ENCODE measurements at places on chromosomes 7 and 10. TPM values are rescaled to one million over a fixed set of nuclear protein-coding genes. Genes with fewer than 3 reads are reported as not detected.
A peak's percentile ranks its signal among the peaks of the same experiment; 100 is the strongest.

- DNase-seq: no peak
Measured at GRCh38 chr7:51665045-51665780, 348.6 kb upstream of the COBL start.

MEIG1 gene
- total RNA-seq: not detected

CLDN15 gene
- total RNA-seq: 3.0 TPM

GRCh38 chr10:4635388-4635787 lies 190.6 kb upstream of the AKR1E2 start:
- no peak for DNase-seq

- DNase-seq: peak; percentile 25
Measured at GRCh38 chr7:142488842-142489241, 231.0 kb upstream of the PRSS58 start.

- peak; percentile 46 for DNase-seq
Measured at GRCh38 chr10:132059760-132060508, 5.8 kb upstream of the JAKMIP3 start.

DNA sequence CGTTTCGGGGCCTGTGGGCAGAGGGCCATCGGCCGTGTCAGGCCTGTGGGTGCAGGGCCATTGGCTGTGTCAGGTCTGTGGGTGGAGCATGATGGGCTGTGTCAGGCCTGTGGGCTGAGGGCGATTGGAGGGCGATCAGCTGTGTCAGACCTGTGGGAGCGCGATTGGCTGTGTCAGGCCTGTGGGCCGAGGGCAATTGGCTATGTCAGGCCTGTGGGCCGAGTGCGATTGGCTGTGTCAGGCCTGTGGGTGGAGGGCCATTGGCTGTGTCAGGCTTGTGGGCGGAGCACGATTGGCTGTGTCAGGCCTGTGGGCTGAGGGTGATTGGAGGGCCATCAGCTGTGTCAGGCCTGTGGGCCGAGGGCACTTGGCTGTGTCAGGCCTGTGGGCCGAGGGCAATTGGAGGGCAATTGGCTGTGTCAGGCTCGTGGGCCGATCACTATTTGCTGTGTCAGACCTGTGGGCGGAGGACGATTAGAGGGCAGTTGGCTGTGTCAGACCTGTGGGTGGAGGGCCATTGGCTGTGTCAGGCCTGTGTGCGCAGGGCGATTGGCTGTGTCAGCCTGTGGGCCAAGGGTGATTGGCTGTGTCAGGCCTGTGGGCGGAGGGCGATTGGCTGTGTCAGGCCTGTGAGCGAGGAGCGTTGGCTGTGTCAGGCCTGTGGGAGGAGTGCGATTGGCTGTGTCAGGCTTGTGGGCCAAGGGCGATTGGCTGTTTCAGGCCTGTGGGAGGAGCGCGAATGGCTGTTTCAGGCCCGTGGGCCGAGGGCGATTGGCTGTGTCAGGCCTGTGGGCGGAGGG lies 54.1 kb downstream of the DYNC2I1 start:
- no peak for DNase-seq

DNA sequence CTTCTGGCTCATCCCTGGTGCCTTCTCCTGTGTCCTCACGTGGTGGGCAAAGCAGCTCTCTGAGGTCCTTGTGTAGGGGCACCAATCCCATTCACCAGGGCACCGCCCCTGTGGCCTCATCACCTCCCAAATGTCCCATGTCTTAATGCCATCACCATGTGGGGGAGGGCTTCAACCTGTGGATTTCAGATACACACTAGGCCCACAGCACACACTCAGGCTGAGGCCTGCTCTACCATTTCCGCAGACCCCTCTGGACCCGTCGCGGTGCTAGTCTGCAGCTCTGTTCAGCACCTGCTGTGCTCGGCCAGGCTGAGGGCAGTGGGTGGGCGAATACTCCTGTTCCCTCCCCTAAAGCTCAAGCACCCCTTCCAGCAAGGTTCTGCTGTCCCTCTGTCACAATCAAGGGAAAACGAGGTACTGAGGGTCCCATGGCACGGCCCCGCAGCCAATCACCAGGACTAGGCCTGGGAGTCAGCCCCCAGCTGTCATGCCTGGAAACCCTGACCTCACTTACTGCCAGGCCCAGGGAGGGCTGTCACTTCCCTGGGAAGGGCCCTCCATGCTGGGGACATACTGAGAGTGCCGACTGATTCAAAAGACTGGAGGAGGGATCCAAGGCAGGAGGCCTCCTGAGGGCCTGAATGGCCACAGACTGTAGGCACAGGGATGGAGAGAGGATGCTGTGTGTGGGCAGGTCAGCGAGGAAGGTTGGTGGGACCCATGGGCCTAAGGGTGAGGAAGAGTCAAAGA lies 123.8 kb upstream of the RET start:
- DNase-seq: no peak

GRCh38 chr10:121245754-121246153 lies 352.5 kb downstream of the FGFR2 start:
- no peak for DNase-seq

MMRN2 gene
- 8.5 TPM for total RNA-seq

DNA sequence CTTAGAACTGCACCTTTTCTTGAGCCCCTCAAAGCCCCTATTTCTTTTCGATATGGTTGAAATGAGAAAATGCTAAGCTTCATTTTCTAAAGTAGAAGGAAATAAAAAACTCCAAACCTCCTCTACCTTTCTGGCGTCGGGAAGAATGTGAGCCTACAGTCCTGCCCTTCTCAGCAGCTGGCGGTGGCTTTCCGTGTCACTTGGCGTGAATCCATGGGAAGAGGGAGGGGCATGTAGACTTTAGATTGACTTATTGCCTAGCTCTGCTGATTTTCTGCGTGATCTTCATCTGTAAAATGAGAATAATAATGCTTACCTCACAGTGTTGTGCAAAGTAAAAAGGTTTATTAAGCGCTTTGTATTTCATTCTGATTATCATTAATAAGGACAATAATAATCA lies 35.0 kb downstream of the PRR15 start:
- no peak for DNase-seq

LYZL2 gene
- not detected for total RNA-seq

Data from mammary epithelial cell (primary cell).